ENCODE measurements at places on chromosomes 6 and 20.

DNA sequence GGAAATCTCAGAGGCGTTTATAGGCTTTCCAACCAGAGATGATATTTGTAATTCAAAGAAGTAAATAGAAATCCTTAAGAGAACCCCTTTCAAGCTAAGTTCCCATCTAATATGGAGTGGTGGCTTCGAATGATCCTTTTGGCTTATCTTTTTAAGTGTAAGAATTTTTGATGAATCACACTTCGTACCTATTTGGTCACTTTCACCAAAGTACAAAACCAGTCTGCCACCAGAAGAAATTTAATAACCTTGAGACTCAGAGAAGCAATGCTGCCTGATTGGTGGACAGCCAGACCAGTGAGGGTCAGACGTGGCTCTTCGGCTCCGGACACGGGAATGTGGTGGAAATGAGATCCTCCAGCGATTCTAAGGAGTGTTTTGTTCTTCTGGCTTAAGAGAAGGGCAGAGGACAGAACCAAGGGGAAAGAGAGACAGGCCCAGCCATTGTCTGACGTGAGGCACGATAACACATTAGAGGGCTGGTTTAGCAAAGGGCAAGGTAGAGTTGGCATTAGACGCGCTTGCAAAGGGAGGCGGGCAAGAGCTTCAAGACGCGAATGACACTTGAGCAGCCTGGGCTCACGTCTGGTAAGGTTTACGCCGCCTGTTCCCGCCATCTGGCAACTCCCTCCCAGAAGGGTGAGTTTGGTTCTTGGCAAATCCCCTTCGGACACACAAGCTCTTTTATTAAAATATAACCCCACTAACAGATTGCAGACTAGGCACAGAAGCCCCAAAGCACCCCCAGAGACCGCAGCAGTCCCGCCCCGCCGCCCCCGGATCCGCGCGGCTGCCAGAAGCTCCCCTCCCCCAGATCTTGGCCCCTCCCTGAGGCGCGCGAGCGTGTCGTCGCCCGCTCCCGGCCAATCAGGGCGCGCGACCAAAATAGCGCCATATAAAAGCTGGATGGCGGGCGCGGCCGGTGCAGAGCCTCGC lies 50.0 kb upstream of the EZR start:
- DNase-seq, result peak; percentile 95

DNA sequence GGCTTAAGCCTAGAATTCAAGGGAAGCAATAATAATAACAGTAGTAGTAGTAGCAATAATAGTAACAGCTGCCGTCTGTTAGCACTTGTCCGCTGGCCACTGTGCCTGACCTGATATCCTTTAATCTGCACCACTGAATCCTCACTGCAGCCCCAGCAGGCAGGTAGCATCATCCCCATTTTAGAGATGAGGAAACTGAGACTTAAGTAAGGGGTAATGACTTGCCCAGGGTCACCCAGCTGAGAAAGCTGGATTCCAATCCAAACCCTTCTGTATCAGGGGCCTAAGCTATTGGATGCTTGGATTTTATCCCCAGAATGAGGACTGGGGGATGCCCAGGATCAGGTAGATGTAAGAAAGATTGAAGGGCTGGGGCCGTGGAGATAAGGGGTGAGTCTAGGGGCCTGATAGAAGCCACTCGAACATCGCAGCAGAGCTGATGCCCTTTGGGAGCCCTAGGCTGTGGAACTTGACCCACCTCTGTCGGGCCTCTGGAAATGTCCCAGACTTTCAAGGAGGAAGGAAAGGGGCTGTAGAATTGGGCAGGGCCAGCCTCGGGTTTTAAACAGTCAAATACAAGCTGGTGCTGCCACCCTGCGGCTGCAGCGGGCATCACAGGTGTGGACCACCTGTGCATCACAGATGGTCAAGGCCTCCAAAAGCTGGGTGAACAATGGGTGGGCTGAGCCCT lies 102.1 kb upstream of the MYL9 start:
- DNase-seq, result peak; percentile 10

DNA sequence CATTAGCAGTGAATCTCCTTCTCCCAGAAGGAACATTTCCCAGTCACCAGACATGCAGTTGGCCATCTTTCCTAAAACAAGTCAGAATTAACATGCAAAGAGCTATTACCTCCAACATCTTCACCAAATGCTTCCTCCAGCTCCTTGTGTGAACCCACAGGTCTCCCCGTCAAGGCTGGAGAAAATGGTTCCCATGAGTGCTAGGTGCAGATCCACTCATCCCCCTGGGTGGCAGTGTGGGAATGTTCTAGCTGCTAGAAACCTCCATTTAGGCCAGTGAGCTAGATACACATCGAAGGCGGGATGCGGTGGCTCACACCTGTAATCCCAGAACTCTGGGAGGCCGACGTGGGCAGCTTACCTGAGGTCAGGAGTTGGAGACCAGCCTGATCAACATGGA lies 603.9 kb upstream of the SLC35B3 start:
- no peak for DNase-seq

DNA sequence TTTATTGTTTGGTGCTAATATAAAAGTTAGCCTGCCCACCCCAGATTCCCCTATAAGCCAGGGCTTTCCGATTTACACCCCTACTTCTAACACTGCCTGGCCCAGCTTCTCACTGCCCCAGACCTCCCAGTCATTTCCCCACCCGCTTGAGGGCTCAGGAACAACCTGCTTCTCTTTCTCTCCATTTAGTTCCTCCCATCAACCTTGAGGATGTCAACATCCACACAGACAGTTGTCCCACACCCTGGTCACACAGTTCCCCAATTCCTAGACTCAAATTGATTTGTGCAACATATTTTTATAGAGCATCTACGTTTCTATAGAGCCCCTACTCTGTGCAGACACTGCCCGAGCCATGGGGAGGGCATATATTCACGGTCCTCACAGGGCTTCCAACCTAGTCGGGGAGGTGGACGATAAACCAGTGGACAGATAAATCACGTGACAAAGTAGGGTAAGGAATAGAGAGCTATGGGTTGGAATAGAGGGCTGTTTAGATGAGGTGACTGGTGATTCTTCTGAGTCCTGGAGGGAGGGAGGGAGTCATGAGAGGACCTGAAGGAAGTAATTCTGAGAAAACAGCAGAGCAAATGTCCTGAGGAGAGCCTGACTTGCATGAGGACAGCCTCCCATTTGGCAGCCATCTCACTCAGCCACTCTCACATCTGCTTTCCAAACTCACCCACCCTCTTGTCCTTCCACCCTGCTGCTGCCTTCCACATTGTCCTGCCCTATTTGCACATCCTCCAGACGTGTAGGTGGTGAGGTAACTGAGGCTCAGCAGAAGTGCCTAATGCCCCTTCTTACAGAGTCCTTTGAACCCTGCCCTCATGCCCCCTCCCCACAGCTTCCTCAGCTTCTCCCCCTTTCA lies 6.3 kb downstream of the GABRR2 start:
- no peak for DNase-seq

DNA sequence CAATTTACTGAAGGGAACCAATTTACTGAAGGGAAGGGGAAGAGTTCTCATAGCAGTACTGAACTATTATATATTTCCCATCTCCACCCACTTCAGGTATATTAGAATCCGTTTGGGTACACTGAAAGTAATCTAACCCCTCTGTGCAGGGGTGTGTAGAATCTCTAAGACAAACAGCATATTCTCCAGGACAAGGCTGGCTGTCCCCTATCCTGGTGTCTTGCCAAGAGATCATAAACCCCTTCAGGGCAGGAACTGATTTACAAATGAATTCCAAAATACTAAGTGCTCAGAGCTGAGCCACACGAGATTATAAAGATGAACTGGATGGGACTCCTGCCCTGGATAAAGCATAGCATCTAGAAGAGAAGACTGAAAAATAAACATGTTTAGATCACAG lies 9.2 kb downstream of the ASF1A start:
- DNase-seq, result no peak

DNA sequence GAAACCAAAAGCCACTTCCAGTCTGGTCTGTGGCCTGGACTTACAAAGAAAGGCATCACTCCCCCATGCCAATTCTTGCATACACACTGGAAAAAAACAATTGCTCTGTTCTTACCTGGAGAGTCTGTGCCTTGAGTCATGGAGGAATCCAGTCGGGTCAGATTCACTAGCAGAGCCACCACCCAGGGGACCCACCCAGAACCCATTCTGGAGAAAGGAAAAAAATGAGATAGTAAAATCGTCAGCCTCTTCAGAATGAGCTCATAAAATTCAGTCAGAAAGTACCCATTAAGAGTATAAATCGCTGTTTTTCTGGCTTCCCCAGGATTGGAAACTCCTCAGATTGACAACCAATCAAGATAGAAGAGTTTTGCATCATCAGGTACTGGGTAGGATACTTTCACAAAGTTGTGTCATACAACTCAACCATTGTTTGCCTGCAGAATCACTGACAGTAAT lies at the start of gene HLA-DOB:
HLA-DOB (minus strand) TSS at position 257 of the 459 bp plus-strand sequence; CDS start at position 206, 51 bp downstream.
- DNase-seq, result no peak

DNA sequence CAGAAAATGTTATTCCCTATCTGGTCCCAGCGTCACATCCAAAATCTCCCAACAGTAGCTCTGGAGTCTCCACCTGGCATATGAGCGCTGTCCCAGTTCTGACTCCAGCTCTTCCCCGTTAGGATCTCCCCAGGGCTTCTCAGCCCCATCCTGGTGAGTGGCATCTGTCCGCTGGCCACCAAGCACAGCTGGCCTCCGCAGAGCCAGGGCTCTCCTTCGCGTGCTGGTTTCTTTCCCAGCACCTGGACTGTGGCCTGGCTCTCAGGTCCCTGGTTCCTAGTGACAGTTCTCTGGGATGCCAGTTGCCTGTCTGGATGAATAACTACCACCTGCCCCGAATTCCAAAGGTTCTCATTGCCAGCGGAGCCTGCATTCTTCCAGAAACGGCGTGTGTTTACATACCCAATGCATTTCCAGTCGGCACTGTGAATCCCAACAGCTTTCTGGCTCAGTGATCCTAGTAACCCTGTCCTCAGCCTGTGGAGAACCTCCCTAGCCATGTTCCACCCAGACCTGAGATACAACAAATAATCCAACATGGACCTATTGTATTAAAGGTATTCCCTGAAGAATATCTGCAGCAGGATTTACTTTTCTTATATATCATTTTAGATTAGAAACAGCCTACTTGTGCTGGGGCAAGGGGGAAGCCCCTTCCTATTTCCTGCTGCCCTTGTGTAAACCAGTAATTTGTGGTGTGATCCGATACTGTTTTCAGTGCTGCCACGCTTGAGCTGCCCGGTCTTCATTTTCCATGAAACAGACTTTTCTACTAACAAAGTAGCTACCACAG lies 69.9 kb upstream of the PDE10A start:
- no peak for DNase-seq

DNA sequence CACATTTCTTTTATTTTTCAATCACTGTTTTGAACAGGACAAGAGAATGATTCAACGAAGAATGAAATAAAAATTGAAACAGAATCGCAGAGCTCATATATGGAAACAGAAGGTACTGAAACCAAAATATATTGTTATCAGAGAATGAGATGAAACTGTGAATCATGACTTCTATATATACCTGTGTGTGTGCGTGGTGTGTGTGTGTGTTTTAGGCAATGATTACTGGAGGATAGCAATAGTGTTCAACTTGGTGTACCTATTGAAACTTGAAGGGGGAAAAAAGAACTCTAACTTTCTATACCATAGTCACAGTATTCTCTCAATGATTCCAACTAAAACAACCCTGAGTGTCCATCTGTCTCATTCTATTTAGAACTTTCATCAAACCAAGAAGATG lies 586.6 kb downstream of the KIF16B start:
- DNase-seq, result no peak

DNA sequence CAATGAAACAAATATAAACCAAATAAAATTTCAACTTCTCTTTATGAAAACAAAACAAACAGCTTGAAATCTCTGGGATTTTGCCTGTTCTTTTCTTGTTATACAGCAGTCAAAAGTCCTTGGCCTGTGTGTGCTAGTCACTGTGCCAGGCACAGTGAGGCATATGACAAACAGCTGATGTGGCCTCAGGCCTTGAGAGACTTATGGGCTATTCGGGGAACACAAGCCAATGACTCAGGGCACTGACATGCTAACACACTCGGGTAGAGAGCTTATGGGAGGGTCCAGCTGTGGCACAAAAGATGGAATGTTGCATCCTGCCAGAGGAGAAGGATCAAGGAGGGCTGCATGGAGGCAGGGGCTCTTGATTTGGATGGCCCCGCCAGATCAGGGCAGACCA lies 95.4 kb upstream of the NKX2-2 start:
- no peak for DNase-seq

GRCh38 chr20:60822699-60823607 lies 429.1 kb upstream of the CDH4 start:
- DNase-seq, result no peak

DNA sequence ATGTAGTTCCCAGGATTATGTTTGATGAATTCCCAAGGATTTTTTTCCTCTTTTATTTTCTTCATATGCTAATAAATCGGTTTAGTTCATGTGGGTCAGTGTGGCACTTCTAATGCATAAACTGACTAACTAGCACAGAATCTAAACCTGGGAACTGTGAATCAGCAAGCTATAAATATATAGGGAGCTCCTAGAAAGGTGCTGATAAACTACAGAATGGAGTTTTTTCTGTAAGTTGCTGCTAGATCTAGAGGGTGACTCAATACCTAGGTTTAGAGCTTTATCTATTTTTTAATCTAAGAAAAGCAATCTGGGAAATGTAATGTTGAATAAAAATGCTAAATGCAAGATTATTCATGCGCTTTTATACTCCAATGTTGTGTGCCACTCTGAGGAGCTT lies 118.8 kb upstream of the PTCHD4 start:
- DNase-seq, result no peak

DNA sequence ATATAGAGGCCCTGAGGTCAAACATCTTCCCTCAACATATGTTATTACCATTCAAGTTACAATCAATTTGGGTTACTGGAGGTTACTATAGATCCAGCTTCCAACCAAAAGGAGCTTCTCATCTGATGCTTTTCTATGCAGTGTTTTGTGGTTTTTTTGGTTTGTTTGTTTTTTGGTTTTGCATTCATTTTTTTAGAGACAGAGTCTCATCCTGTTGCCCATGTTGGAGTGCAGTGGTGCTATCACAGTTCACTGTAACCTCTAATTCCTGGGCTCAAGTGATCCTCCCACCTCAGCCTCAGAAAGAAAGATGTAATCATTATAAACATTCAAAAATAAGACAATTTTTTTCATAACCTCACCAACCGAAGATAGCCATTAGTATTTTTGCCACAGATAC lies 124.4 kb upstream of the JARID2 start:
- DNase-seq, result no peak

GRCh38 chr20:24771542-24772061 lies 177.5 kb upstream of the CST7 start:
- no peak for DNase-seq

DNA sequence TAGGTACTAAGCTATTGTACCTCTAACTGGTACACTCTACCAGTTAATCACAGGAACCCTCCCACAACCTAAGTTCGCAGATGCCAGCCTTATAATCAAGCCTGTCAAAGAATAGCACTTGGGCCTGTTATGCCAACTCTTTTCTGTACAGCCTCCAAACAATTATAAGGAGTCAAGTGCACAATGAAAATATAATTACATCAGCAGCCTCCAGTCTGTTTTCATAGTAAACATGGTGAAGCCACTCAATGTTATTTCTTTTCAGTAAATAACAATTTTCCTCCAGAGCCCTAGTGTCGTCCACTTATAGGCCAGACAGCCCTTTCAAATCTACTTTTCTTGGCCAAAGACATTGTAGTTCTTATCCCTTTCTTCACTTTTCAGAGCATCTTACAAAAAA lies 82.7 kb upstream of the CARMIL1 start:
- peak; percentile 55 for DNase-seq

- DNase-seq, result no peak
Measured at GRCh38 chr6:137299681-137300080, 80.5 kb upstream of the IFNGR1 start.

GRCh38 chr20:47878601-47879027 lies 93.3 kb upstream of the SULF2 start:
- DNase-seq, result no peak

GRCh38 chr6:131787766-131788712 lies 19.8 kb upstream of the ENPP1 start:
- DNase-seq, result no peak

GRCh38 chr6:154070657-154071056 lies 31.6 kb downstream of the OPRM1 start:
- no peak for DNase-seq

Data from NCI-H2029 treated with DMSO at 0.1 percent for 48 hours (cell line).